ENCODE measurements at places on chromosomes 2 and 18.
A peak's percentile ranks its signal among the peaks of the same experiment; 100 is the strongest.

DNA sequence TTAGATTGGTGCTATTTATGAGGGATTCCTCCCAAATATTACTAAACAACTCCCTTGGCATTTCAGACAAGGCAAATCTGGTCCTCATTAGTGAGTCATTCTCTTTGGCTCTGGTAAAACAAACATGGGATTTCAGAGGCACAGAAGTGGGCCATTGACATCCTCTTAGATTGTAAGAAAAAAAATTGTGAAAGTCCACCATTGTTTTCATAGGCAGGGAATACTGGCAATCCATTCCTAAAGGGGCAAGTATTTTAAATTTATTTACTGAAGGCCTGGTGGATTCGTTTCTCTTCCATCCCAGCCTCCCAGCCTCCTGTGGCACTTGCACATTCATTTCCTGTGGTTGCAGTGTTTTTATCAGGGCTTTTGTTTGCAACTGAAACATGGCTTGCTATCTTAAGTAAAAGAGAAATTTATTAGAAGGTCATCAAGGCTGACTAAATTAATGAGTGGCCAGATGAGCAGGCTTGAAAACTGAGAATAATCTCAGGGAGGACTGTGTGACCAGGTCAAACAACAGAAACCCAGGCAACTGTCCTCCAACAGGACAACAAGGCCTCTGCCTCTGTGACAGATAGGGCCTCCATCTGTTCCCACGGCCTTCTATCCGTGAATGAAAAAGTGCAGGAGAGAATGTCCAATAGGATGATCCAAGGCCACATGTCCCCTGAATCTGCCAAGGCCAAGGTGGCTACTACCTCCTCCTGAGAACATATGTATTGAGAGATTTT, 23.1 kb upstream of the TNFAIP6 start:
- H3K4me3 ChIP-seq: no peak overlapping the region
- H3K27me3 ChIP-seq: peaks cover 7% of the 10 kb centered on the region
- H3K27ac ChIP-seq: no peak overlapping the region
- no peaks in the 10 kb centered on the region for H3K36me3 ChIP-seq

- DNase-seq: no peak
- H3K27me3 ChIP-seq: peaks cover 7% of the 10 kb centered on the region
- no peak overlapping the region for H3K27ac ChIP-seq
Observed at GRCh38 chr2:152062125-152063091, 36.4 kb downstream of the CACNB4 start.

GRCh38 chr2:68968221-68968620, 6.2 kb upstream of the GKN1 start:
- no peak for DNase-seq
- H3K4me3 ChIP-seq: no peak overlapping the region
- H3K27me3 ChIP-seq: no peaks in the 10 kb centered on the region
- no peak overlapping the region for H3K27ac ChIP-seq
- no peaks in the 10 kb centered on the region for H3K4me1 ChIP-seq

DNA sequence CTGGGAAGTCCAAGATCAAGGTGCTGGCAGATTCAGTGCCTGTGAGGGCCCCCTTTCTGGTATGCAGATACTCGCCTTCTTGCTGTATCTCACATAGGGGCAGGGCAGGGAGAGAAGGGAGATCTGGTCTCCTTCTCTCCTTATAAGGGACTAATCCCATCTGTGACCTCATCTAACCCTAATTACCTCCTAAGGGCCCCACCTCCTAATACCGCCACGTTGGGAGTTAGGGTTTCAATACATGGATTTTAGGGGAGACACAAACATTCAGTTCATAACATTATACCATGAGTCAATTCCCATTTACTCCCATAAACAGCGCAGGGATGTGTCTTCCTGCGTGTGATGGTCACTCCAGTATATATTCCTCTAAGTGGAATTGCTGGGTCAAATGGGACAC, 73.8 kb upstream of the TXNDC2 start:
- H3K4me1 ChIP-seq: peaks cover 51% of the 10 kb centered on the region
- DNase-seq: no peak
- H3K27me3 ChIP-seq: no peaks in the 10 kb centered on the region
- no peak overlapping the region for H3K27ac ChIP-seq
- no peak overlapping the region for H3K4me3 ChIP-seq
- H3K36me3 ChIP-seq: no peaks in the 10 kb centered on the region

GRCh38 chr18:68707646-68708045, 7.3 kb downstream of the TMX3 start:
- DNase-seq: no peak
- H3K4me3 ChIP-seq: no peak overlapping the region
- H3K36me3 ChIP-seq: peaks cover 35% of the 10 kb centered on the region
- no peak overlapping the region for H3K27ac ChIP-seq
- no peaks in the 10 kb centered on the region for H3K27me3 ChIP-seq

DNA sequence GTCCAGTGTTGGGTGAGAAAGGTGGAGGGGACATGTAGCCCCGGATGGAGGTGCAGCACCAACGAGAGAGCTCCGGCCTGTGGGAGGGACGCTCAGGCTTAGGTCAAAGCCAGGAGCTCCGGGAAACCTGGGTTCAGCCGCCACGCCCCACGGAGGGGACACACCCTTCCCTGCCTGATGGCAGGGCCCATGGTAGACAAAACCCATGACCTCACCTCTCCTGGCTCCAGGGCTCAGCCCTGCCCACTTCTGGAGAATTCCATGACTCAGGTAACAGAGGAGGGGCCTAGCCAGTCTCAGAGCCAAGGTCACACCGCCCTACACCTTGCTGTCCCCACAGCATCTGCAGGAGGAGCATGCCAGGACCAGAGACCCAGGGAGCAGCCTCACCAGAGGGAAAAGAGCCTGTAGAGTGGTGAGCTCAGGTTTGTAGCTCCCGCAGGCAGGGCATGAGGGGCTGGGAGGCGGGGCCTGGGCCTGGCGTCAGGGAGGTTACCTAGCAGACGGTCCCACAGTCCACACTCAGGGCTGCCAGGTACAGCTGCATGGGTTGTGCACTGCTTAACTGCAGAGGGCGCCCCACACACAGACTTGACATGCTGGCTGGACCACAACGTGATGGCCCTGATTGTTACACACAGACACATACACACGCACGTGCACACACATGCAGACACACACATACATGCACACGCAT, 70.8 kb upstream of the SMAD7 start:
- H3K4me1 ChIP-seq: peaks cover 40% of the 10 kb centered on the region
- no peak overlapping the region for H3K27ac ChIP-seq
- DNase-seq: peak; percentile 82

- no peak overlapping the region for H3K4me3 ChIP-seq
- DNase-seq: no peak
- peaks cover 82% of the 10 kb centered on the region for H3K27me3 ChIP-seq
- no peaks in the 10 kb centered on the region for H3K36me3 ChIP-seq
Observed at GRCh38 chr2:120859128-120859527, 123.5 kb downstream of the GLI2 start.

DNA sequence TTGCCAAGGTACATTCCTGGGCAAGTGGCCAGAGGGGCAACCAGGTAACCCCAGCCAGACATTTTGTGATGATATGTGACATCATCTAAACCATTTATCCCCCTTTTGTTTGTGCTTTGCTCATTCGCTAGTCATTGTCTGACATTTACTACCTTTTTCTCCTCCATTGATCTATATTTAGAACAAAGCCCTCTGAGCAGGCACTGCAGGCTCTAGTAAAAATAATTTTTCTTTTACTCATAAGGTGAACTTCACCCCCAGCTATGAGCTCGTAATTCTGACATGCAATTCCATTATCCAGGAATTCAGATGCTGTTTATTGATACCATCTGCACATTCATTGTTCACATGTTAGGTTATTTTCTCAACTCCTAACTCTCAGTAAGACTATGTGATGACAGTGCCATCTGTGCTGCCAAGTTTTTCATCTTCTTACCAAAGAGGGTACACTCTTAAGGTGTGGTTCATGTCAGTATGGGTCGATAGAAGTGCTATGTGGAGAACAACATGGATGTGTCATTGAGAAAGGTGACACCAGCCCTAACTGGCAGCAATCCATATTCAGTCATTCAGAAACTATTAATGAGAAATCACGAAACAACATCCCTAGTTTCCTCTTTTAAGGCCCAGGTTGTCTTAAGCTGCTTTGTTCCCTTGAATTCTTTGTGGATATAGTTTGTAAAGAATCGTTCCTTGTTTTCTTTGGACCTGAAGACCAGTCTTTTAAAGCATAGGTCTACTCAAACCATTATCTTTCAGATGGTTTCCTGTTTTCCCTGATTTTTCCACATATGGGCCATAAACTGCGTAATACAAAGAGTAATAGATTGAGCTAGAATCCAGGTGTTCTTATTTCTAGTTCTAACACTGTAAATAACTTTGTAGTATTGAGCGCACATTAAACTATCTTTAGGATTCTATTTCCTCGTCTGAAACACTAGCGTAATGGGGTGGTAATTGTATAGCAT, 978.1 kb upstream of the CDH2 start:
- H3K27me3 ChIP-seq: no peaks in the 10 kb centered on the region
- no peak overlapping the region for H3K27ac ChIP-seq
- no peaks in the 10 kb centered on the region for H3K36me3 ChIP-seq
- no peak overlapping the region for H3K4me3 ChIP-seq
- DNase-seq: no peak

GRCh38 chr2:209696836-209697711, 74.6 kb upstream of the UNC80 start:
- no peaks in the 10 kb centered on the region for H3K4me1 ChIP-seq
- H3K27ac ChIP-seq: no peak overlapping the region
- no peak for DNase-seq
- no peaks in the 10 kb centered on the region for H3K27me3 ChIP-seq
- no peaks in the 10 kb centered on the region for H3K36me3 ChIP-seq

DNA sequence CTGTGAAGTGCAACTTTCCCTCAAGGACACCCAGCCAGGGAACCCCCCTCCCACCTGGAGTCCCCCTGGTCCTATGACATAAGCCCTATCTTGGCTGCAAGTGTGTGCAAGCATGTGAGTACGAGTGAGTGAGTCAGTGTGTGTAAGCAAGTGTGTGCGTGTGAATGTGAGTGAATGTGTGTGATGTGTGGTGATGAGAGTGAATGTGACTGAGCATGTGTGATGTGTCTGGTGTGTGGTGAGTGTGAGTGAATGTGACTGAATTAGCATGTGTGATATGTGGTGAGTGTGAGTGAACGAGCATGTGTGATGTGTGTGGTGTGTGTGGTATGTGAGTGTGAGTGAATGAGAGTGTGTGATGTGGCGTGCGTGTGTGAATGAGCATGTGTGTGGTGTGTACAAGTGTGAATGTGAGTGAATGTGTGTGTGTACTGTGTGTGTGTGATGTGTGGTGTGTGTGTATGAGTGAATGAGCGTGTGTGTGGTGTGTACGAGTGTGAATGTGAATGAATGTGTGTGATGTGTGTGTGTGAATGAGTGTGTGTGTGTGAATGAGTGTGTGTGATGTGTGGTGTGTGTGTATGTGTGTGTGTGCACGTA, 68.8 kb upstream of the SMAD7 start:
- H3K27me3 ChIP-seq: peaks cover 2% of the 10 kb centered on the region
- H3K27ac ChIP-seq: no peak overlapping the region
- no peak for DNase-seq
- peaks cover 49% of the 10 kb centered on the region for H3K4me1 ChIP-seq

- H3K27ac ChIP-seq: no peak overlapping the region
- no peaks in the 10 kb centered on the region for H3K4me1 ChIP-seq
- H3K27me3 ChIP-seq: no peaks in the 10 kb centered on the region
- no peaks in the 10 kb centered on the region for H3K36me3 ChIP-seq
Observed at GRCh38 chr18:59402432-59403090, 43.5 kb upstream of the LMAN1 start.

DNA sequence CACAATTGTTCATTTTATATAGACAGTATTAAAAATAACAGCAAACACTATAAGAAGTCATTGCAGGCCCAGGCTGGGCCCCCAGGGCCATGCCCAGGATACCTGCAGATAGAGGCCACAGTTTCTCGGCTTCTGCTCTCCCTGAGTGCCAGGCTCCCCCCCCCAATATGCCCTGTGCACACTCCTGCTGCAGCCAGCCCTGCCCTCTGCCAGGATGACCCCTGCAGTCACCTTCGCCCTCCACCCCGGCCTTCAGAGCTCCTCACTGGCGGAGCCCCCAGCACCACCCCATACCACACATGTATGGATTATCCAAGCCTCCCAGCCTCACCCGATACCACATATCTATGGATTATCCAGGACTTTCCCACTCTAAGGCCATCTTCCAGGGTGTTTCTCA, 104.5 kb downstream of the TPO start:
- H3K4me1 ChIP-seq: no peaks in the 10 kb centered on the region
- H3K4me3 ChIP-seq: no peak overlapping the region
- H3K36me3 ChIP-seq: no peaks in the 10 kb centered on the region
- H3K27ac ChIP-seq: no peak overlapping the region
- peaks cover 68% of the 10 kb centered on the region for H3K27me3 ChIP-seq

GRCh38 chr2:238998801-238999200, 150.9 kb downstream of the TWIST2 start:
- peaks cover 15% of the 10 kb centered on the region for H3K4me1 ChIP-seq
- H3K27me3 ChIP-seq: peaks cover 14% of the 10 kb centered on the region
- H3K27ac ChIP-seq: no peak overlapping the region
- H3K36me3 ChIP-seq: no peaks in the 10 kb centered on the region

GRCh38 chr2:228735697-228736096, 535.4 kb downstream of the PID1 start:
- no peak for DNase-seq
- H3K27ac ChIP-seq: no peak overlapping the region

DNA sequence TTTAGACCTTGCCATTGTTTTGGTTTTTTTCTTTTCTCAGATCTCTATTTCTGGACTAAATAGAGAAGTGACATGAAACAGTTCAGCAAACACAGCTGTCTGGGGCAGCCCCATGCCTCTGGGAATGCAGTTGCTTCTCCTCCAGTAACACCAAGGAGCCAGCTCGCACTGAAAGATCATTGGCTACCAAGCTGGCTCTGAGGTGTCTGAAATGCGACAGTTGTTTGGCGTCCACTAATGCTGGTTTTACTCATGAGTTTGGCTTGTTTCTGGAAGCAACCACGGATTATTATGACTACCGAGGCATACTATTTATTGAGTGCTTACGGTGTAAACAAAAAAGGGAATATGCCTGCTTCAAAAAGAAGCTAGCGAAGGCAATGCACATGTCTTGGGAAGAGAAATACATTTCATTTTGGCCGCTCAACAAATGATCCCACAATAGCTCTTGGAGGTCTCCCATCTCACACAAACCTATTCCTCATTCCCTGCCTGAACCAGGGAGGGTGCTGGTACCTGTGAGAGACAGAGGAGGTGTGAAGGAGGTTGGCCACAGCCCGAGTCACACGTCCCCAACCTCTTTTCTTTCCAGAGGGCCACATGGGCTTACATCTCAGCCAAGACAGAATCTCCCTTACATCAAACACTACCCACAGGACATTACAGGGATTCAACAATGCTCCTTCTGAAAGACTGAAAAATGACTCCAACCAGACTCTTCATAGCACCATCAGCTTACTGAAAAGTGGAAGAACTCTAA, 37.5 kb upstream of the NEB start:
- no peak for DNase-seq
- H3K4me3 ChIP-seq: no peak overlapping the region
- H3K36me3 ChIP-seq: no peaks in the 10 kb centered on the region
- H3K4me1 ChIP-seq: no peaks in the 10 kb centered on the region

- H3K36me3 ChIP-seq: no peaks in the 10 kb centered on the region
- no peaks in the 10 kb centered on the region for H3K4me1 ChIP-seq
- no peak for DNase-seq
- H3K27me3 ChIP-seq: peaks cover 20% of the 10 kb centered on the region
Observed at GRCh38 chr2:133986881-133987795, 266.7 kb upstream of the MGAT5 start.

- no peak for DNase-seq
- no peak overlapping the region for H3K27ac ChIP-seq
- H3K36me3 ChIP-seq: no peaks in the 10 kb centered on the region
- H3K4me1 ChIP-seq: peaks cover 2% of the 10 kb centered on the region
- no peak overlapping the region for H3K4me3 ChIP-seq
- no peaks in the 10 kb centered on the region for H3K27me3 ChIP-seq
Observed at GRCh38 chr18:6396276-6396675, 18.4 kb downstream of the L3MBTL4 start.

- H3K36me3 ChIP-seq: no peaks in the 10 kb centered on the region
- DNase-seq: no peak
- no peak overlapping the region for H3K27ac ChIP-seq
- no peaks in the 10 kb centered on the region for H3K4me1 ChIP-seq
Observed at GRCh38 chr2:124973396-124973795, 948.3 kb downstream of the CNTNAP5 start.

Measured in HepG2 (cell line).